Astrocyte of the cerebellum (primary cell): ENCODE measurements at places on chromosomes 12 and 14.
A peak's percentile ranks its signal among the peaks of the same experiment; 100 is the strongest.

GRCh38 chr12:112031472-112031871, 18.2 kb downstream of the ERP29 start:
- DNase-seq = no peak

DNA sequence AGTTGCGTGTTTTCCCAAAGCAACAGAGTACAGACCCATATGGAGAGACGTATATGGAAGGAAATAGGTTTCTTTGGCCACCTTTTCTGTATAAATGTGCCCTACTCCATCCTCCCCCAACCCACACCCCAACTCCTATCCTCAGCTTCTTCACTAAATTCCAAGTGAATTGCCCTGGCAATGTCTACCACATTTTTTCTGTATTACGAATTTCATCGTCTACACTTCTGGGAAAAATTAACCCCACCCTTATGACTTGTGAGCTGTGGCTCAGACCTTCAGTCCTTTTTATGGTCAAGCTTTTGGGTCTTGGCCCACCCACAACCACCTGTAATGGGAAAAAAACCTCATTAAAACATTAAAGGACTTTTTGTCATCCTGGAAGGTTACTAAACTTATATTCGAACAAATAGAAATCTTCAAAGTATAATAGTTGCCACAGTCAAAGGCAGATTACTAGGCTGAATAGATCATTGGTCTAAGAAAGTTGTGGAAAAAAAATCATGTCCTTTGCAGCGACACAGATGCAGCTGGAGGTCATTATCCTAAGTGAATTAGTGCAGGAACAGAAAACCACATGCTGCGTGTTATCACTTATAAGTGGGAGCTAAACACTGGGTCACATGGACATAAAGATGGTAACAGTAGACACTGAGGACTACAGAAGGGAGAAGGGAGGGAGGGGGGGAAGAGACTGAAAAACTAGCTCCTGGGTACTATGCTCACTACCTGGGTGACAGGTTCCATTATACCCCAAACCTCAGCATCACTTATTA, 15.7 kb upstream of the NFKBIA start:
- no peak for DNase-seq

- peak; percentile 9 for DNase-seq
Measured at GRCh38 chr14:96584199-96584906, 82.2 kb downstream of the PAPOLA start.

- no peak for DNase-seq
Measured at GRCh38 chr12:49948866-49949845, 1.4 kb upstream of the AQP2 start.

DNA sequence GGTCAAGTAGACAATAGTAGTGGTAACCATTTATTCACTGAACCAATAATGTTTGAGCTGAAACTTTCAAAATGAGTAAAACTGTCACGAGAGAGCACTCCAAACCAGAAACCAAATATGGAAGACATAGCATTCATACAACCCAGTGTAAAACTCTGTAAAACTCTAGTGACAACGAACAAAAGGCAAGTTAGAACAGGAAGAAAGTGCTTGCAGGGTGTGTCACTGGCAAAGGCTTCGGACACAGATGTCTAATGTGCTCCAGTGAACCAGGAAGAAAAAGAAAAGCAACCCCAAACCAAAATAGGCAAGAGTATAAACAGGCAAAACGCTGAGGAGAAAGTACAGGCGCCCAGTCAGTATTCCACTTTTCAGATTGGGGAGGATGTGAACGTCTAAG, 79.3 kb upstream of the FZD10 start:
- no peak for DNase-seq

- no peak for DNase-seq
Measured at GRCh38 chr12:22082190-22082701, 36.2 kb downstream of the CMAS start.
